ENCODE measurements at places on chromosomes 13 and 19. TPM values are rescaled to one million over a fixed set of nuclear protein-coding genes. Genes with fewer than 3 reads are reported as not detected.

Gene GPC5
- 2.5 TPM for total RNA-seq

Gene OR4F17
- total RNA-seq = not detected

Gene FBXW9
- 3.6 TPM for total RNA-seq

Gene CYP4F12
- 23.6 TPM for total RNA-seq

Gene HS6ST3
- 0.22 TPM for total RNA-seq

Gene MAB21L1
- total RNA-seq = 1.5 TPM

Gene CLEC17A
- total RNA-seq = 0.76 TPM

All from sciatic nerve (tissue), 2 donors.